ENCODE measurements at places on chromosomes 3 and 15. TPM values are rescaled to one million over a fixed set of nuclear protein-coding genes. Genes with fewer than 3 reads are reported as not detected.

IL16 gene
- total RNA-seq: not detected

ZNF80 gene
- total RNA-seq: not detected

SIDT1 gene
- not detected for total RNA-seq

LRTM1 gene
- not detected for total RNA-seq

TAGLN3 gene
- 1.6 TPM for total RNA-seq

OXTR gene
- total RNA-seq: 0.49 TPM

GOLGA8M gene
- total RNA-seq: 0.36 TPM

SOX14 gene
- total RNA-seq: not detected

ARPIN gene
- total RNA-seq: 19.4 TPM

DNA sequence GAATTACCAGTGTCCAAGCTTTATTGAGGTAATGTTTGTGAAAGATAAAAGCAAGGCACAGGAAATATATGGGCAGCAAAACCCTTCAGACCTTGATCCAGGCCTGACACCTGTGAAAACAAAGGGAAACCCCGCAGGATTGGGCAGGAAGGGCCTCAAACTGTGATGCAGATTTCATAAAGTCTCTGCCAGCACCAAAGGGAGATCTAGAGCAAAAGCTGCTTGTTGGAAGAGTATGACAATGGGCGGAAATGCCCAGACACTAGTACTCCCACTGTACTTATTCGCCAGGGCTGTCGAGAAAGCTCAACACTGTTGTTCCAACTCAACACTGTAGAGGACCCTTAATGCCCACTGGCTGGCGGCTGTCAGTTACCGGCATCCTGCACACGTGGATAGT, 207.9 kb downstream of the CD47 start:
- H3K27me3 ChIP-seq: no peaks in the 10 kb centered on the region
- H3K27ac ChIP-seq: no peak overlapping the region
- no peaks in the 10 kb centered on the region for H3K4me1 ChIP-seq
- no peaks in the 10 kb centered on the region for H3K36me3 ChIP-seq

DNA sequence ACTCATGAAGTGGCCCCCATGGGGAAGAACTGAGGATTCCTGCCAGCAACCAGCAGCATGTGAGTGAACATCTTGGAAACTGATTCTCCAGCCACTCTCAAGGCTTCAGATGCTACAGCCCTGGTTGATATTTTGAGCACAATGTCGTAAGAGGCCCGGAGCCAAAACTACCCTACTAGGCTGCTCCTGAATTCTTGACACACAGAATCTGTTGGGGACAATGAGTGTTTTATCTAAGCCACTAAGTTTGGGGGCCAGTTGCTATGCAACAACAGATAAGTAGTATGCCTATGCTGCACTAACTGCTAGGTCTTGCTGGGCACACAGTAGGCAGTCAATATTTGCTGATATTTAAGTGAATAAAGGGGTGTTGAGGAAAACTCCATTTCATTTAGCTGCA, 89.9 kb upstream of the CHL1 start:
- no peaks in the 10 kb centered on the region for H3K4me1 ChIP-seq
- H3K27ac ChIP-seq: no peak overlapping the region
- H3K4me3 ChIP-seq: no peak overlapping the region
- no peaks in the 10 kb centered on the region for H3K27me3 ChIP-seq
- DNase-seq: no peak
- H3K36me3 ChIP-seq: no peaks in the 10 kb centered on the region

DNA sequence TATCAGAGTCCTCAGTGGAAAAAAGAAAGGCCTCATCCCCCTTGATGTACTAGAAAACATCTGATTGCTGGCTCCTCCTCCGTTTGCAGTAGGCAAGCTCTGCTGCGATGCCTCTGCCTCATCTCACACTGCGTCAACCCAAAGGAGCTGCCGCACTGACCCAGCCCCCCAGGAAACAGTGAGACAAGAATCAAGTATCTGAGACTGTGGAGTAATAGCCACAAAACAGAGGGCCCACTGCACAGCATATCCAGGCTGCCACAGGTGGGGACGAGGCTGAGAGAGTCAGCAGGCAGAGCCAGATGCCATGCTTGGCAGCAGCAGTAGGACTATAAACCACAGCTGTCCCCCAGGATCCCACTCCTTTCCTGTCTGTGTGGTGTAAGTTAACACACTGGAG, 165.9 kb downstream of the STAC start:
- H3K27me3 ChIP-seq: no peaks in the 10 kb centered on the region
- H3K36me3 ChIP-seq: no peaks in the 10 kb centered on the region
- no peak overlapping the region for H3K27ac ChIP-seq
- H3K4me3 ChIP-seq: no peak overlapping the region

DNA sequence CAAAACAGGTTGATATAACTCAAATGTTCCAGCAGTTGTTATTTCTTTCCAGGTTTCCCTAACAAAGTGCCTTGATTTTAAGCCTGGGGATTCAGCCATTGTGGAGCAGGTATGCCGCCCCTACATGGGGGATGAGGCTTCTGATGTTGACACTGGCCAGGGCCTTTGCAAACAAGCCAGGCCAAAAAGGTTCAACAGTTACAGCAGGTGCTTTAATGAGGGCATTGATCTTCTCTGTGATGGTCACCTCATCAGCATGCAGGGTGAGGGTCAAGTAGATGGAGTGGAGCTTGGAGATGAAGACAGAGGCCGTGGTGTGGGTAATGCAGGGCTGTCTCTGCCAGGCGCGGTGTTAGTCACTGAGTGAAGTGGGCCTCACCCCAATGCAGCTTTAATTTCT, 22.6 kb upstream of the EHHADH start:
- H3K27me3 ChIP-seq: peaks cover 12% of the 10 kb centered on the region
- H3K36me3 ChIP-seq: no peaks in the 10 kb centered on the region
- no peak overlapping the region for H3K27ac ChIP-seq

DNA sequence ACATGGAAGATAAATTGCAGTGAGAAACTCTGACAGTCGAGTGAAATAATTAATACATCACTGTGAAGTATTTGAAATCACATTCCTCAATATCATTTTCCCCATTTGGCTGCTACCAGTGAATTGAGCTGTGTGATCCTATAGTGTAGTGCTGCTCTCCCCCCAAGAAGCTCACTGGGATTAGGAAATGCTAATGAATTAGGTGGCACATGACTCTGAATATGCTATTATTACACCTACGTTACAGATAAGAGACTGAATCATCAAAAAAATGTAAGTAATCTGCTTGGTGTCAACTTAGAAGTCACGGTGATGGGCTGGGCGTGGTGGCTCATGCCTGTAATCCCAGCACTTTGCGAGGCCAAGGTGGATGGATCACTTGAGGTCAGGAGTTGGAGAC, 34.7 kb upstream of the SYNM start:
- no peaks in the 10 kb centered on the region for H3K4me1 ChIP-seq
- DNase-seq: no peak
- H3K27me3 ChIP-seq: no peaks in the 10 kb centered on the region
- H3K36me3 ChIP-seq: no peaks in the 10 kb centered on the region

GRCh38 chr15:50077176-50077575, 41.9 kb downstream of the ATP8B4 start:
- no peaks in the 10 kb centered on the region for H3K4me1 ChIP-seq
- no peak for DNase-seq
- H3K27me3 ChIP-seq: peaks cover 2% of the 10 kb centered on the region
- no peaks in the 10 kb centered on the region for H3K36me3 ChIP-seq

GRCh38 chr3:169323578-169324451, 339.7 kb downstream of the MECOM start:
- no peaks in the 10 kb centered on the region for H3K4me1 ChIP-seq
- no peak overlapping the region for H3K4me3 ChIP-seq
- no peak overlapping the region for H3K27ac ChIP-seq
- no peaks in the 10 kb centered on the region for H3K36me3 ChIP-seq

- DNase-seq: no peak
- H3K36me3 ChIP-seq: peaks cover 10% of the 10 kb centered on the region
- no peak overlapping the region for H3K27ac ChIP-seq
- H3K4me1 ChIP-seq: no peaks in the 10 kb centered on the region
- H3K27me3 ChIP-seq: no peaks in the 10 kb centered on the region
- no peak overlapping the region for H3K4me3 ChIP-seq
Observed at GRCh38 chr3:189978753-189979152, 141.9 kb downstream of the P3H2 start.

GRCh38 chr3:71987828-71988227, 202.9 kb upstream of the PROK2 start:
- no peak for DNase-seq
- no peaks in the 10 kb centered on the region for H3K36me3 ChIP-seq
- no peak overlapping the region for H3K4me3 ChIP-seq
- no peaks in the 10 kb centered on the region for H3K27me3 ChIP-seq
- H3K4me1 ChIP-seq: no peaks in the 10 kb centered on the region
- H3K27ac ChIP-seq: no peak overlapping the region

GRCh38 chr3:188624384-188624783, 470.4 kb downstream of the LPP start:
- peak; percentile 28 for DNase-seq
- H3K36me3 ChIP-seq: no peaks in the 10 kb centered on the region
- H3K4me3 ChIP-seq: no peak overlapping the region
- no peak overlapping the region for H3K27ac ChIP-seq
- no peaks in the 10 kb centered on the region for H3K27me3 ChIP-seq

DNA sequence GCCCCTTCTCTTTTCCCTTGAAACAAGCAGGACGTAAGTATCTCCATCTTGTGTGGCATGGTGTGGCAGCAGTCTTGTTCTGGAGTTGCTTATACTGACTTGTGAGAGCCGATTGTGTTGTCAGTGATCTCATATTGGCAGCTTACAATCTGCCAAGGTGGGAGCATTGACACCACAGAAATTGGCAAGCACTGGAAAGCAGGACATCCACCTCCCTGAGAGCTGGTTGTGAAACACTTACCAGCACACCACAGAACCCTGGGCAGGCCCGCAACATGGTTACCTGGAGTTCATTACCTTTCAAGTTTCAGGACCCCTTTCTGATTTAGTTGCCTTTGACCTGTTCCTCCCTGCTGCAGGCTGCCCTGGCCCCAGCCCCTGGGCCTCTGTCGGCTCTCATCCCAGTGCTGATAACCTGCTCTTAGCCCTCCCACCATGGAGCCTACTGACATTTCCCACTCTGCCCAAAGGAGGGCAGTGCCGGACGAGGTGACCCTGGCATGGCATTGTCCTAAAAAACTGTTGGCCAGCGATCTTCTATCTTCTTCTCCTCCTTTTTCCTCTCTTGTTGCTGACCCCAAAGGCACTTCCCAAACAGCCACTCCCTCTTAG, 10.6 kb upstream of the ATP2B2 start:
- no peak overlapping the region for H3K4me3 ChIP-seq
- peak overlapping the region; percentile 69 for H3K27ac ChIP-seq
- no peaks in the 10 kb centered on the region for H3K27me3 ChIP-seq
- no peaks in the 10 kb centered on the region for H3K36me3 ChIP-seq
- DNase-seq: peak; percentile 50

- H3K27me3 ChIP-seq: peaks cover 43% of the 10 kb centered on the region
- no peak for DNase-seq
- H3K36me3 ChIP-seq: no peaks in the 10 kb centered on the region
- no peaks in the 10 kb centered on the region for H3K4me1 ChIP-seq
- no peak overlapping the region for H3K27ac ChIP-seq
Observed at GRCh38 chr3:192915722-192916121, 1.9 kb downstream of the MB21D2 start.

DNA sequence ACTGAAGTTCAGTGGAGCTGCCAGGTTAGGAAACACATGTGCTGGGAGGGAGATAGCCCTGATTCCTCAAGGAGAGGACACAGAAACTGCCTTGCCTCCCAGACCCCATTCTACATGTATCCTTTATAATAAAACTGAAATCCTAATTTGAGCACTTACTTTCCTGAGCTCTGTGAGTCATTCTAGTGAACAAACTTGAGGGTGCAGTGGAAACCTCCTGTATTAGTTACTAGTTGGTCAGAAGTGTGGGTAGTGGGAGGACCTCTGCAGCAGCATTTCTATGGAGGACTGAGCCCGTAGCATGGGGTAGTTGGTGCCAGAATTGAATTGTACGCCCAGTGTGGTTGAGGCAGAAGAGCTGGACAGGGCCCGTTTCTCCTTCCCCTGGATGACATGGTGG, 23.9 kb downstream of the ATP1B3 start:
- no peaks in the 10 kb centered on the region for H3K27me3 ChIP-seq
- H3K27ac ChIP-seq: no peak overlapping the region
- H3K4me1 ChIP-seq: no peaks in the 10 kb centered on the region
- no peak for DNase-seq
- no peaks in the 10 kb centered on the region for H3K36me3 ChIP-seq
- H3K4me3 ChIP-seq: no peak overlapping the region

GRCh38 chr15:40293006-40293405, 10.1 kb upstream of the ANKRD63 start:
- H3K27me3 ChIP-seq: peaks cover 15% of the 10 kb centered on the region
- no peak for DNase-seq
- H3K4me1 ChIP-seq: peaks cover 51% of the 10 kb centered on the region
- no peak overlapping the region for H3K4me3 ChIP-seq
- H3K36me3 ChIP-seq: no peaks in the 10 kb centered on the region

GRCh38 chr15:40511093-40511471, 40.3 kb downstream of the CHST14 start:
- H3K4me1 ChIP-seq: peaks cover 6% of the 10 kb centered on the region
- peak; percentile 14 for DNase-seq
- H3K27ac ChIP-seq: no peak overlapping the region
- H3K4me3 ChIP-seq: peak overlapping the region; percentile 13

DNA sequence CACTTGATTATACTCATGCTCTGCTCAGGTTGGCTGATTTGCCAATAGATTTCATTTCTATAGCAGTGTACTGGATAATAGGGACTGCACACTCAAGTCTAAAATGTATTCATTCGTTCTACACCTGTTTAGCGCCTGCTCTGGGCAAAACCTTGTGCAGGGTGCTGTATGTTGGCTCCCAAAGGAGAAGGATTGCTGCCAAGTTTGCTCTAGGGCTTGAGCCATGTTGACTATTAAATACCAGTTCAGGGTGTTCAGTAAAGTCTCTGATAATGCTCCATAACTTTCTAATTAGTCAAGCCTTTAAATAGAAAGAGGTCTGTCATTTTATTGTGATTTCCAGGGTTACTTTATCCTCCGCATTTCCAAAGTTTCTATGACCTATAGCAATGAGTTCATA, 470.2 kb downstream of the MAGI1 start:
- H3K27me3 ChIP-seq: no peaks in the 10 kb centered on the region
- no peak for DNase-seq
- H3K4me3 ChIP-seq: no peak overlapping the region
- H3K36me3 ChIP-seq: no peaks in the 10 kb centered on the region
- H3K27ac ChIP-seq: no peak overlapping the region

- no peaks in the 10 kb centered on the region for H3K27me3 ChIP-seq
- no peaks in the 10 kb centered on the region for H3K4me1 ChIP-seq
- DNase-seq: no peak
- no peaks in the 10 kb centered on the region for H3K36me3 ChIP-seq
Observed at GRCh38 chr3:192275741-192276355, 451.5 kb downstream of the FGF12 start.

DNA sequence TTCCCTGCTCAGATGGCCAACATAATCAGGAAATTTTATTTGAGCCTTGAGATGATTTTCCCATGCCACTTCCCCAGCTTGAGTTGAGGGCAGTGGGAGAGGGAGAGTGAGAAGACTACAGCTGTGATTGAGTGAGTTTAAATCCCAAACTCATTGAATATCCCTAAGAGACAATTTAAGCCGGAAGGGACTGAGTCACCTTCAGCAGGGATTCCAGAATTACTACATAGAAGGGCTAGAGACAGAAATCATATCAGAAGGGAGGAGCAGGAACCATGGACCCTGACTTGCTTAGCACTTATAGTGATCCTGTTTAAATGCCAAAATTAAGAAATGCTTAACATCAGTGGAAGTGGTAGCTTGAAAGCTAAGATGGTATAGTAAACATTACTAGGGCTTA, 312.2 kb upstream of the SLCO3A1 start:
- no peak overlapping the region for H3K27ac ChIP-seq
- H3K36me3 ChIP-seq: no peaks in the 10 kb centered on the region
- H3K4me1 ChIP-seq: peaks cover 7% of the 10 kb centered on the region
- no peak for DNase-seq

Data from cardiac muscle cell (in vitro differentiated cells and primary cell).